ENCODE measurements at places on chromosomes 1 and 21. TPM values are rescaled to one million over a fixed set of nuclear protein-coding genes. Genes with fewer than 3 reads are reported as not detected.

DNA sequence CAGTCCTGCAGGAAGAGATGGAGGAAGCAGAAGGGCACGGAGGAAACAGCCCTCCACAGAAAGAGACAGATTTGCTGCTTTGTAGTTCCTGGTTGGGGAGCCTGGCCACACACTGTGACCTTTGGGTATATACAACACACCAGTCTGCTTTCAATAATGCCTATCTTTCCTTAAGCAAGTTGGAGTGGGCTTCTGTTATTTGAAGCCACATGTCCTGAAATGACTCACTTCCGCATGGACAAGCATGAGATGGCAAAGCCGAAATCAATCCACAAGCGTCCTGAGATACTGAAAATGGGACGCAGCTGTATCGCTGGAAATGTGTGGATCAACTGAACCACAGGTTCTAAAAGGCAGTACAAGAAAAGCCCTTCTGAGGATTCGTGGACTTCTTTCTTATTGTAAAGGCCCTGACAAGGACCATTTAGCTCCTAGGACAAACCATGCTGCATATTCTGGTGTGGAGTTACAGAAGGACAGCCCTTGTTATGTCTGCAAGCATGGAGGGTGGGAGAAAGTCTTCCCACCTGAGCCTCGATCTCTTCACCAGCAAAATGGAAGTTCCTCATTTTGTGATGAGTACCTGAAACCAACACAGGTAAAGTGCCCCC lies 22.7 kb upstream of the FHAD1 start:
- DNase-seq: no peak

- DNase-seq: peak; percentile 71
These were observed 129.2 kb downstream of the CLIC6 start for GRCh38 chr21:34797921-34798535.

DNA sequence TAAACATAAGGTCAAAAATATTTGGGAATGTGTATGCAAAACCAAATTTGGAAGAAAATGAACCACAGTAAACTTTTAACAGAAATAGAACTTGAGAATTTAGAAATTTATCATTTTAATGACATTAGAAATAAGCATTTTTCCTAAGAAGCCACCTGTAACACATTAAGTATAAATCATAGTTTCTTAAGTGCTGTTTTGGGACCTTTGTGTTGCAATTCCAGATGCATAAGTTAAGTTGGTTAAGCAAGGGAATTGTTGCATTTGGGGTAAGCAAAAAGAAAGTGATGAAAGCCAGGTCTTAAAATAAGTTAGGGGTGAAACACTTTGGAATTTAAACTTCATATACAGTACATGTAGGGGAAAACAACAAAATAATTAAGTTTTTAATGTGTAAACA lies 49.8 kb downstream of the CDKN2C start:
- no peak for DNase-seq

GRCh38 chr21:20662514-20662913 lies 335.7 kb upstream of the NCAM2 start:
- DNase-seq: no peak

Gene ZNF697
- polyA plus RNA-seq: 1.5 TPM

Gene PPT1
- polyA plus RNA-seq: 8.9 TPM

DNA sequence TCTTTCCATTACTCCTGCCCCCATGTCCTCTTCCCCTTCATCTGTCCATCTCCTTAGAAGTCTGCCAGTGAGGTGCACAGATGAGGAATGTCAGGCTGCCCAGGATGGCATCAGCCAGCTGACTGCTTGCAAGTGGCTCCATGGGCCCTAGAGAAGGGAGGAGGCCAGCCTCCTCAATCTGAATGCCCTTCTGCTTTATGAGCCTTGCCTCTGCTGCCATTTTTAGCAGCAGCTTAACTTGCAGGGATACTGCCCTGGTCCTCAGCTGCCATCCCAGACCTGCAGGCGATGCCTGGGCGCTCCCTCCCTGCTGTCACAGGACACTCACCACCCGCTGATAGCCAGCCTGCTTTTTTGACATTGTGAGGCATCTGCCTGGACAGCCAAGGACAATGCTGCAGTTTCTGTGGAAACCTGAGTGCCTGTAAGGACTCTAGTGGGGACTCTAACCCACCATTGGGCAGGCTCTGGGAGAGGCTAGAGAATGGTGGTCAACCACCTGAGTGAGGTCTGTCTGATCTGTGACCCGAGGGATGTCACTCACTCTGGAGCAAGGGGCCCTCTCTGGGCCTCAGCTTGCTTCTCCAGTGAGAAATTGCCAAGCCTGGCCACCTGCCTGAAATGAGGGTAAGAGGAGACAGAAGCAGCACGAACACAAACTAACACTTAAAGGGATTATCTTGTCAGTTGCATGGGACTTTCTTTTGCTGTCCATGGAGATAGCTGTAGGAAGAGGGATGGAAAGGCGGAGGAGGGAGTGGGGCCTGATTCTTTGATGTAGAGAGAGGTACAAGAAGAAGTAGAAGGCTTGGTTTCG lies 185.0 kb downstream of the MIS18A start:
- DNase-seq: no peak

DNA sequence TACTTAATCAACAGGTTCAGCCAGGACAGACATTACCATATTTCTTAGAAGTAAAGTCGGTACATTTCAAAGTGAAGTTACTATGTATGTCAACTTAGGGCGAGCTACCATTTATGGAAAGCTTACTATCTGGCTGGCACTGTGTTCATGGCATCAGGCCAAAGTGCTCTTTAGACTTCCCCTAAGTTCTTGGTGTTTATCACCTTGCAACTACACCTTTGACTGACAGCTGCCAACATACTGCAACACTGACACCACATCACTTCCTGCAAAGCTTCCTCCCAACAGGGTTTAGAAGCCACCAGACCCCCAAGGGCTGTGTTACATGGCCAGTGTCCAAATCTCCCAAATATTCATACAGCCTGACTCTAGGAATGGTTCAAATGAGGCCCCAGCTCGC lies 61.0 kb downstream of the TIAM1 start:
- DNase-seq: peak; percentile 6

DNA sequence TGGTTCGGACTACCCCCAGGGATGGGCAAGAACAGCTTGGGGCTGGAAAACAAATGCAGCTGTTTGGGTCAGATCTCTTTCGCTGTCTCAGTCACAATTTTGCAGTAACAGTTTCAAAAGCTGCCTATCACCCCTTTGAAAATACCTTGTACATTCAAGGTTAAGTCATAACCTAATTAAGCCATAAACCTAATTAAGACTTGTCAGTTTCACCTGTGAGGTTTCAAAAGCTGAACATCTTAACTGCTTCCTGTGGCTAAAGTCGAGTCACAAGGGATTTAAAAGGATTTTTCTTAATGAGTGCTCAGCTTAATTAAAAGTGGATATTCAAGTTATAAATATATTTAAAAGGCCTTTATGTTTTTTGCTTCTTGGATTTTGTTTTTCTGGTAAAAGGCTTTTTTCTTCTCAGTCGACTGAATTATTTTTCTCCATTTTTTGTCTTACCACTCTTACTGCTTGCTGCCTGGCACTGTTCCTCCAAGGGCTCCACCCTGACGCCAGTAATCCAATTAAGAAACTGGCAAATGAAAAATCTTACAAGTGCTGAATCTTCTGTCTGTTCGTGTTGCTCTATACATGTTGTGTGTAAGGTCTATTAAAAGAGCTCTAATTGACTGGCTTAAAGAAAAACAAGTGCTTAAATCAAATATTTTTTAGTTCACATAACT lies 31.3 kb downstream of the CBR1 start:
- DNase-seq: no peak

- DNase-seq: no peak
These were observed 126.2 kb upstream of the DAB1 start for GRCh38 chr1:57550092-57550491.

DNA sequence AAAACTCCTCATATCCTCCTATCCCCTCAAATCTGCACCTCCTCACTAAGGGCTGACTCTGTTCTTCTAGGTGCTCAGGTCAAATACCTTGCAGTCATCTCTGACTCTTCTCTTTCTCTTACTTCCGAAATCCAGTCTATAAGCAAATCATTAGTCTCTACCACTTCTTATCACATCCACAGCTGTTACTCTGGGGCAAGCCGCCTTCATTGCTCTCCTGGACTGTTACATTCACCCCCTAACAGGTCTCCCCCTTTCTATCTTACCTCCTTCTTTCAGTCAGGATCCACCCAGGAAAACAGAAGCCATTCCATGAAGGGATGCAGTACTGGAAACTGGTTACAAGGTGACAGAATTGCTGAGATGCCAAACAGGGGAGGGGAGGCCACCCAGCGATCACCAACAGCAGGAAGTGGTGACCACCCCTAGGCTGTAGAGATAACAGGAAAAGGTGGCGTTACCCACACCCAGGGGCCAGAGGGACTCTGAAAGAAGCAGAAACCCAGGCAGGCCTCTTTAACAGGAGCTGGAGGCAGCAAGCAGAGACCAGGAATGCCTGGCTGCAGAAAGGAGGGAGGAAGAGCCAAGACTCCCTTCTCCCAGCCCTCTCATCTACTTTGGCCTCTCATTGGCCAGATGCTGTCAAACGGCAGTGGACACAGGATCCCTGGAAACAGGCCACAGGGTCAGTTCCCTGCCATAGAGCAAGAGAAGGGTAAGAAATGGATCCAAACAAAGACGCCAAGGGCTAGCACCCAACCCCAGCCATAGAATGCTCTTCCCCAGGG lies 55.5 kb upstream of the FOXO6 start:
- no peak for DNase-seq

Gene IFT25
- polyA plus RNA-seq: 21.7 TPM

DNA sequence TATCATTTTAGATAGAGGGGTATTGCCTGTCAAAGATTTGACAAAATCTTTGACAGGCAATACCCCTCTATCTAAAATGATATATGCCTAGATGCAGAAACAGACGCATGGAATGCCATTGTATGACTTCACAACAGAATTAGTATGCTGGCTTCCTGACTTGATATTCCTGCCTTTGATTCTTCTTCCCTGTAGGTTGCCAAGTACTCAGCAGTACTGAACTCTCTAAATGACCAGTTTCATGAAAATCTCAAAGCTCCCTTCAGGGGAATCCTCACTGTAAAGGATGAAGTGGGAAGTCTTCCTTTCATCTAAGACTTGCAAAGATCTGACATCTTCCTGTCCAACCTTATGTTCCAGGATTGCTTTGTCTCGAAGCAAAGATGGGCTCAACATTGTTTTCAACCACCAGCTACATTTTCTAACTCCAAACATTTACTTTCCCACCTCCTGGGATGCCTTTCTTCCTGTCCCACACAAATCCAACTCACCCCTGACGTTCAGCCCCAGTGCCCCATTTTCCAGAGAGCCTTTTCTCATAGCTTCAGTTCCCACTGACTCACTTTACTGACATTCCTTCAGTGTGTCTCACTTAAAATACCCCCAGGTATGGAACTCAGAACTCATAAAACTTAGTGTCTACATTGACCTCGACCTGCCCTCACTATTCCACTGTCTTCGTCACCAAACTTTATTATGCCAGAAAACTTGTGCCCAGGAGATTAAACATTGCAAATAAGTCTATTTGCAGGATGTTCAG lies 67.3 kb upstream of the KCNJ6 start:
- no peak for DNase-seq

Gene ARHGEF16
- 117 TPM for polyA plus RNA-seq

Gene PLCH2
- polyA plus RNA-seq: 7.1 TPM

- DNase-seq: no peak
These were observed 18.0 kb downstream of the INKA2 start for GRCh38 chr1:111720977-111721786.

DNA sequence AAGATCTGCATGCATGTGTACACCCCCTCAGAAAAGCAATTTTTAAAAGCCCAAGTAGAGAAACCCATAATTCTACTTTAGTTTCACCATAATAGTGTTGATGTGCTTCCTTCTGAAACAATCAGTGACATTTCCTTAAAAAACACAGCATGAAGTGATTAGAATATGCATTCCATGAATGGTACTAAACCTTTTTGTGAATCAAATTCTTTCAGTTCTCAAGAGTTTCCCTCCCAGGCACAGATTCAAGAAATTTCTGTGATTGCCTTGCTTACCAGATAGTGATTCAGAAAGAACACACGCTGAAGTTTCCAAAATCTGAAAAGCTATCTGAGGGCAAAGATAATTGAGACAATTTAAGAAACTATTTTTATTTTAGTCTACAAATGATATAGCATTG lies 136.4 kb upstream of the ADGRL2 start:
- DNase-seq: no peak

Gene FCRL5
- polyA plus RNA-seq: 1.7 TPM

- no peak for DNase-seq
These were observed 307.7 kb downstream of the USP25 start for GRCh38 chr21:16037421-16037955.

Gene FCER1G
- 11.6 TPM for polyA plus RNA-seq

Gene RAB25
- 216 TPM for polyA plus RNA-seq

DNA sequence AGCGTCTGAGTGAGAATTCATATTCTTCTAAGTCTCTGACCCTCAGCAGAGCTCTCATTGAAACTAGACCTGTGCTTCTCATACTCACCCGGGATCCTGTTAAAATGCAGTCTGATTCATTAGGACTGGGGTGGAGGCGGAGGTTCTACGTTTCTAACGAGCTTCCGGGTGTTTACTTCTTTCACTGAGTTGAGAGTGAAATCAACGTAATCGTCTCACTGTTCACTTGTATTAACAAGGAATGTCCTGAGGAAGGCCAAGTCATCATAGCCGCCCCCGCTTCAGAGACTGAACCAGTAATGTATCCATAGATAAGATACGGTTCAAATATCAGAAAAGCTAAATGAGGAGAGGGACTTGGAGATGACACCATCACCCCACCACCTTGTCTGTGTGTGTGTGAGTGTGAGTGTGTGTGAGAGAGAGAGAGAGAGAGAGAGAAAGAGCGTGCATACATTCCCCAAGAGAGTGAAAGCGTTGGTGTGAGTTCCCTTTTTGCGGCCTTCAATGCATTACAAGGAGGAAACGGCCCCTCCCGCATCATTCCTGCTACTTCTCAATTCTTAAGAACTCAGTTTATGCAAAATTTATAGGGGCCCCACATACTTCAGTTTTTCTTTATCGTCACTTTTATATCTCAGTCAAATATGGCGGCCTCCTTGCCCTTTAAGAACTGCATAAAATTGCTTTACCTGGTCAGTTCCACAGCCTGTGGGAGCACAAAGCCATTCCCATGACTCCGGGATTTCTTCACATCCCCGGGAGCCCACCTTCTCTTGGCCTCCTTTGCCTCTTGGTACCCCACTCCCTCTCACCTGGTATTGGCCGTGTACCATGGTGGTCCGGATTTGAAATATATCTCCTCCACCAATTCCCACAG lies 19.8 kb downstream of the KMO start:
- no peak for DNase-seq

Gene OR2T29
- not detected for polyA plus RNA-seq

DNA sequence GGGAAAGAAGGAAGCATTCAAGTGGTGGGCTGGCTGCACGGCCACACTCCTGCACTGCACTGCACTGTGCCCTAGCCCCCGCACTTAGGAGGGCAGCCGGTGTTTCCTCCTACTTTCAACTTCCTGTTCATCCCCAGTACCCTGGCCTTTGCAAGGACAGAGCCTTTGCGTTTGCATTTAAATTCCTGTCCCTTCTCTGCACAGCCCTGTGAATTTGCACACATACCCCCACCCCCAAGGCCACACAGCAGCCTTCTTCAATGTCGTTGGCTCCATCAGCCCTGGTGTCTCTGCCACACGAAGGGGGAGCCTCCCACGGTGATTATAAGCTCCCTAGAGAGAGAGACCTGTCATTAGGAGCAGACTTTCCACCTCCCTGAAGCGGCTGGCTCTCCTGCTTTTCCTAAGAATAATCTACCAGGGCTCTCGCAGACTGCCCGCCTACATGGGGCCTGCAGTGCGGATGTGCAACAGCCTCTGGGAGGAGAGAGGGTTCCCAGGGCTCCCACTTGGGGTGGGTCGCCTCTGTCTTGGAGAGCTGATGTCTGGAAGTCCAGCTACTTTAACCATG lies 13.2 kb upstream of the SLC45A3 start:
- DNase-seq: no peak

Gene ALPL
- polyA plus RNA-seq: 0.89 TPM

Gene CPTP
- polyA plus RNA-seq: 71.3 TPM

Gene KPRP
- polyA plus RNA-seq: not detected

Gene PTTG1IP
- 128 TPM for polyA plus RNA-seq

- no peak for DNase-seq
These were observed 12.9 kb upstream of the DISC1 start for GRCh38 chr1:231613419-231614349.

All from small intestine (tissue), 16 donors.